ENCODE measurements at places on chromosomes 11 and 22.

DNA sequence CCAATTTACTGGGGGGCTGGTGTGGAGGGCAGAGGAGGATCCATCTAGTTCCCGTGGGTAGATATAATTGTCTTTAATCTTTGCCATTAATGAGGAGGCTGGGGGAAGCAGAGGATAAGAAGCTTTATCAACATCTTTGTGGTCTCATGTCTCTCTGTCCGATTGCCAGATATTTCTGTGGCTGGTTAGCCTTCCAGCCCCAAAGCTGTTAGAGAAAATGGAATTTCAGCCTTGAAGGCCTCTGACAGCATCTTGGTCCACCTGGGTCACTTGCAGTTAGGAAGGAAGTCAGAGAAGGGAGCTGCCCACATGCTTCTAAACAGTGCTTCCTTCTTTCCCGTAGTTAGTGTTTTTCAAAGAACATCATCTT lies 56.9 kb downstream of the ABTB2 start:
- DNase-seq, result no peak

- no peak for DNase-seq
These were observed 14.3 kb downstream of the MYO7A start for GRCh38 chr11:77142091-77142975.

DNA sequence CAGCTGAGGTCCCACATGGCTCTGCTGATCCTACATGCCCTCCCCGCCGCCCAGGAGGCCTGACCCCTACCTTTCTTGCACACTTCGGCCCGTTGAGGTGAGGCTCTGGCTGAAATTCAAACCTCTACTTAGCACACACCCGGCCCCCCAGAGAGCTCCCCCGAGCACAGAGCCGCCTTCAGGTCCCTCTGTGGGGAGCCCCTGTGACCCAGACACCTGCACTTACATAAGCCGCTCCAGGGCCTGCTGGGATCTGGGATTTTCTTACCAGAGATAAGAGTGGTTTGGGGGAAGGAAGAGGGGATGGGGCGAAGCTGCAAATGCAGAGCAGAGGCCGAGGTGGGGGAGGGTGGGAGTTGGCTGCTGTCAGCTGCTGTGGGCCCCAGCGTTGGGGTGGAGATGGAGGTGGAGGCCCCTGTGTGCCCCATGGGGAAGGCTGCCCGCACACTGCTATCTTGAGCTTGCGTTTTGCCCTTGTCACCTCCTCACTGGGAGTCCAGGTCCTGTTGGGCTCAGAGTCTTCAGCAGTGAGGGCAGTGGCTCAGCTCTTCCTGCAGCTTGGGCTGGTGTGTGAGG lies 30.6 kb downstream of the CAPN1 start:
- no peak for DNase-seq

GRCh38 chr11:124190298-124191139 lies 7.4 kb downstream of the OR10D3 start:
- DNase-seq, result no peak

GRCh38 chr11:12990162-12990480 lies 19.0 kb upstream of the RASSF10 start:
- DNase-seq, result no peak

Data from bronchial epithelial cell (primary cell).